ENCODE measurements at places on chromosomes 7 and 10.

- DNase-seq = no peak
Observed at GRCh38 chr10:55410415-55410885, 609.4 kb upstream of the PCDH15 start.

GRCh38 chr7:4074407-4074806, 607.7 kb upstream of the FOXK1 start:
- no peak for DNase-seq

GRCh38 chr7:68971634-68972340, 626.5 kb upstream of the AUTS2 start:
- no peak for DNase-seq

DNA sequence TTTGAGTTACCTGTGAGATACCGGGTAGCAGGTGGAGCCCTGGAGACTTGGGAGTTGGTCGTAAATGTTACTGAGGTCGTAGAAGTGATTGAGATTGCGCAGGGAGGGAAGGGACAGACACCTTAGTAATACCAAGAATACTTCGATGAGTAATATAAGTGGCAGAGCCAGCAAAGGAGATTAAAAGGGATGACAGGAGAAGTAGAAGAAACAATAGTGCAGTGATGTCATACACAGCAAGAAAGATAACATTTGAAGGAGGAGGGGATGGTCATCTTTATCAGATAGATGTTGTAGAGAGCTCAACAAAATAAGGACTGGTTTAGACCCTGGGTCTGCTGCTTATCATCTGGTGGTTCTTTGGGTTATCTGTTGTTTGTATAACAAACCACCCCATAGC, 5.0 kb downstream of the BCCIP start:
- DNase-seq = no peak

- DNase-seq = no peak
Observed at GRCh38 chr10:55550236-55550635, 749.2 kb upstream of the PCDH15 start.

DNA sequence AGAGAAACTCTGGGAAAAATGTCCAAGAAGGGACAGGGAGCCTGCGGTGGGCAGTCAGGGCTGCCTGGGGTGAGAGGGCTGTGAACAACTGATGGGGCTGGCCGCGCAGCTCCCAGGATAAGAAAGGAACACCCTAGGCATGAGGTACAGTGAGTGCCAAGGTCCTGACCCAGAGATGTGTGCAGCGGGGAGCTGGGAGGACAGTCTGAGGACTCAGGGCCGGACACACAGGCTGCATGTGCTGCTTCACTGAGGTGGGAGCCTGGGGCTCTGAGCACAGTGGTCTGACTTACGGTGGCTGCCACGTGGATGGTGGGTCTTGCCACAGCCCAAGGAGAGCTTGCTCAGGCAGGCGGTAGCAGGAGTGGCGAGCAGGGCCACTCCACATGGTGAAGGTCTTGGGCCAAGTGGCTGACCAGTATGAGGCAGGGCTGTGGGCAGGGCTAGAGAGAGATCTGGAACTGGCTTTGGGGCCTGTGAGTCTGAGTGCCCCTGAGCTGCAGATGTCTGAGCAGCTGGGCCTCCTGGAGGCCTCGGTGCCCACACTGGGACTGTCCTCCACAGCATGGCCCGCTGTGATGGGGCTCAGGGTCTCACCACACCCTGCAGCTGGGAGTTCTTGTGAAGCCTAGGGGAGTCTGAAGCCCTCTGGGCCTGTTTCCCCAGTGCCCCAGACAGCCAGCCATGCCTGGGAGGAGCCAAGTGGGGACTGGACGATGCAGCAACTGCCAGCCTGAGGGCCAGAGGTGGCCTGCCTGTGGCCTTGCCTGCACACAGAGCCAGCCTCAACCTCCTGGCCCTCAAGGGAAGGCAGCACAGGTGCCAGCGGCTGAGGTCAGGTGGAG, 60.3 kb downstream of the RASGEF1A start:
- DNase-seq = no peak

DNA sequence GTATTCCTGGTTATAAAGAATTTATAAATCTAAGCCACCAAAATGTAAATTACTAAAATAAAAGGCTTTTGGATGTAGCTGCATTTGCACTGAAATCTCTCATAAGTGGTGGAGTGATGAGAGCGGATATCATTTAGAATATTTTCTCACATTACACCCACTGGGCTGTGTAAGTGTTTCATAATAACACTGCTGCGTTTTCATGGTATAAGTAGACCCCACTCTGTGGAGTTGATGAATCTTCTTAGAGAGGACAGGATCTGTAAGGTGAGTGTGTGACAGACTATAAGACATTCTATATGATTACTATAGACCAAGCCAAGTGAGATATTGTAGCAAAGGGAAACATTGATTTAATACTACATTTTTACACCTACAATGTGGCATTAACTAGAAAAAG, 1024.1 kb upstream of the LRRN3 start:
- DNase-seq = no peak

DNA sequence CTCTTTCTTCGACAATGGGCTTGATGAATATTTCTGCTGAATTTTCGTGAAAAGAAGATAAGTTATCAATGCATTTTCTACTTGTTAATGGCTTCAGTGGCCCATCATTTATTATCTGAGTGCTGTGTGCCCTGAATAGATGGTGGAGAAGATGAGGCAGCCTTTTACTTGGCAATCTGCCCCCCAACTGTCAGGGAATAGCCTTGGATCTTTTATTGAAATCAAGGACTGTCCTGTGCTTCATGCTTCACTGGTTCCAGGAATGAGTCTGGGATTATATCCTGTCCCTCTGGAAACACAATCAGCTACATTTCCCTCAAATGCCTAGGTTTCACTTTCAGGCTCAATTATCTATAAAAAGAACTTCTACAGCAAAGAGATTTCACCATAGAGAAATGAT, 75.9 kb upstream of the NXPH1 start:
- no peak for DNase-seq

GRCh38 chr7:111678986-111679385, 116.7 kb upstream of the IMMP2L start:
- DNase-seq = no peak

DNA sequence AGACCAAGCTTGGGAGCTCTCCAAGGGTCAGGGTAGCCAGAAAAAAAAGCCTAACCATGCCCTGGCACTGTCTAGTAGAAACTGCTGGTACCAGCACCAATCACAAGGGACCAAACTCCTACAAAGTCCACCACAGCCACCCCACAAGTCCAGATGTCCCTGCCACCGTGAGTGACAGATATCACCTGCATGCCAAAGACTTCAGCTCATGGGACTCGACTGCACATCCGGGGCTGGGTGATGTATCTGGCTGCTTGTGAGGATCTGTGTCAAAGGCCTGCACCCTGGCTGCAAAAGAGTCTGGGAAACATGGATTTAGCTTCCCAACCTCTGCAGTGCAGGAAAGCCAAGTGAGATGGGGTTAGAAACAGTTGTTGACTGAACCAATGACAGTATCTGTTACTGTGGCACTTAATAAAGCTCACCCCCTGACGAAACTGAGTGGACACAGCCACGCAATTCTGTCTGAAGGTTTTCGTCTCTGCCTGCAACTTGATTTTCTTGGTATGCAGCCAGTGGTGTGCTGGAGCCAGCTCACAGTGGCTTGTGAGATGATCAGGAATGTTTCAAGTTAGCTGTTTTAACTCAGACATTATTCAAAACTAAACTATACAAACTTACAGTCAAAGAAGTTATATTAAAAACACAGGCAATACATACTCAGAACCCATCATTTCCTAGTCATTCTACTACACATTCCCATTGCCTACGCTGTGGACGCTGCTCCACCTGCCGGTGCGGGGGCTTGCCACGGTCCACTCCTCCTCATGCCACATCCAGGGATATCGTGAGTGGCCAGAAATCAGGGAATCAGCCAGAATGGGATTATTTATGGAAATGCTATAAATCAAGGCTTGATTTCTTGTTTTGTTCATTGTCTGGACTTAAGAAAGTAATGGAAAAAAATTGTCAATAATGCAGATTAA, 9.2 kb downstream of the ZNF488 start:
- DNase-seq = no peak

GRCh38 chr10:69802424-69803161, 887 bp downstream of the COL13A1 start:
- no peak for DNase-seq

DNA sequence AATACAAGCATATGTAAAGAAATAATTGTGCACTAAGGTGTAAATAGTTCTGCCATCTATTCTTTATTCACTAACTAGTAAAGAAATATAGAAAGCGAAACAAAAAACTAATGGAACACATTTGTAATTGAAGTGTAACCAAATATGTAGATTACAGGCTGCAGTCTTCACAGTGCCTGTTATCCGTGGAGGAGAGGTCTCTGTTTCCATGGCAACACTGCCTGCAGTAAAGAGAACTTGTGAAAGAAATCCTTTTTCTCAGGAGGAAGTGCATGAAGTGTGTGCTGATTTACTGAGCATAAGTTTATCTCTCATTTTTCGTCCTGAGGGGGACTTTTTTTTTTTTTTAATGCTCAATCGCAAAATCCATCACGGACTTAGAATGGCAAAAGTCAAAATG, 102.5 kb downstream of the APBB1IP start:
- DNase-seq = no peak

- DNase-seq = no peak
Observed at GRCh38 chr10:62243647-62243997, 25.0 kb downstream of the RTKN2 start.

DNA sequence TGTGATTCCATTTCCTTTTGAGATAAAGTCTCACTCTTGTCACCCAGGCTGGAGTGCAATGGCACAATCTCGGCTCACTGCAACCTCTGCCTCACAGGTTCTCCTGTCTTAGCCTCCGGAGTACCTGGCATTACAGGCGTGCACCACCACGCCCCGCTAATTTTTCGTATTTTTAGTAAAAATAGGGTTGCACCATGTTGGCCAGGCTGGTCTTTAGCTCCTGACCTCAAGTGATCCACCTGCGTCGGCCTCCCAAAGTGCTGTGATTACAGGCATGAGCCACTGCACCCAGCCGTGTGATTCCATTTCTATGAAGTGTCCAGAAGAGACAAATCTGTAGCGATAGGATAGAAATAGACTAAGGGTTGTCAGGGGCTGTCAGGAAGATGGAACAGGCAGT, 60.4 kb downstream of the CLIP2 start:
- no peak for DNase-seq

DNA sequence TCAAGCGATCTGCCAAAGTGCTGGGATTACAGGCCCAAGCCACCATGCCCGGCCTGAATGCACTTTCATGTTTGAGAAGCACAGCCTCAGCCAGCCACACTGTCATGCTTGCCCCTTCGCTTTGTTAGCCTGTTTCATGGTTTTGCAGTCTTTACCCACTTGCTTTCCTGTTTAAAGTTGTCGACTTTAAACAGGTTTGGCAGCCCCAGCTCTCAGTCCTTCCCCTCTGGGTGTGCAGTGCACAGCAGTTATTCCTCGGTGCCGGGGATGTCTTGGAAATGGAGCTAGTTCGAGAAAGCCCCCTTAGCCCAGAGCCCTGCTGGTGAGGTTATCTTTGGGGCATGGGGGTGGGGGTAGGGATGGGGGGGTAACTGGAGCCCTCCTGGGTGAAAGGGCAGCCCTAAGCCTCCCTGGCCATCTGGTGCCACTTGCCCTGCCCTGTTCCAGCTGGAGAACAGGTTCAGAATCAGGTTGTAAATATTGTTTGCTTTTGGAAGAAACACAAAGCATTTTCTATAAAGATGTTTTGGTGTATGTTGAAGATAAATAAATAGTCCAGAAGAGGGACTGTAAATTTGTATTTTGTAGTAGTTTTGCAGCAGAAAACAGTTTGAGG, 14.8 kb downstream of the TSPAN14 start:
- DNase-seq = no peak

DNA sequence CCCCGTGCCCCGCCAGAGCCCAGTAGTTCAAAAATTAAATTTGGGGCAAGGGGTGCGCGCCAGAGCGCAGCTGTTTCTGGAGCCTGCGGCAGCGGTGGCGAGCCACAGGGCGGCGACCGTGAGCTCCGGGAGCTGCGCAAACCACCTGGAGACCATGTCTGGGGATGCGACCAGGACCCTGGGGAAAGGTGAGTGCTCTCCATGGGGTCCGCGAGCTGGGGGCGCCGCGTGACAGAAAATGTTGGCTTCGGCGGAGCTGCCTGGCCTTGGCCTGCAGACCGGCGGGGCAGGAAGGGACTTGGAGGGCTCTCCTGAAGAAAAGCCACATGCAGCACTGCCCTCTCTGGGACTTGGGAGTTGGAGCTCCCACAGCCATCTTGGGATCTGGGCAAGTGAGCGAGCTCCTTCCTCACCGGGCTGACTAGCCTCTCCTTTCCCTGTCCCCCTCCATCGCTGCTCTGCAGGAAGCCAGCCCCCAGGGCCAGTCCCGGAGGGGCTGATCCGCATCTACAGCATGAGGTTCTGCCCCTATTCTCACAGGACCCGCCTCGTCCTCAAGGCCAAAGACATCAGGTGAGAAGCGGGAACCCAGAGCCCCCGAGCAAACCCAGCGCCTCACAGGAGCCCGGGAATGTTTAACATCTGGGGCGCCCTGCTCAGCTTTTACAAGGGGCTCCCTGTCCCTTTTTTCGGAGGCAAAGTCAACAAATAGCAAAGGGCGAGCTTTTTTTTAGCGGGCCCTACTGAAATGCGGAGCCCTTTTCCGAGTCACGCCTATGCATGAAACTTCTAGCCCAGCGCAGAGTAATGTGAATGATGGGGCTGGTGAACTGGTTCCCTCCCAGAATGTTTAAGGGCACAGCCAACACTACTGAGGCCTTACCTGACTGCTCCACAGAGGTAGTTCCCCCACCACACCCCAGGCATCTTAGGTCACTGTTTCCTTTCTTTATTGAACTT, 6.1 kb downstream of the GSTO2 start:
- peak; percentile 61 for DNase-seq

DNA sequence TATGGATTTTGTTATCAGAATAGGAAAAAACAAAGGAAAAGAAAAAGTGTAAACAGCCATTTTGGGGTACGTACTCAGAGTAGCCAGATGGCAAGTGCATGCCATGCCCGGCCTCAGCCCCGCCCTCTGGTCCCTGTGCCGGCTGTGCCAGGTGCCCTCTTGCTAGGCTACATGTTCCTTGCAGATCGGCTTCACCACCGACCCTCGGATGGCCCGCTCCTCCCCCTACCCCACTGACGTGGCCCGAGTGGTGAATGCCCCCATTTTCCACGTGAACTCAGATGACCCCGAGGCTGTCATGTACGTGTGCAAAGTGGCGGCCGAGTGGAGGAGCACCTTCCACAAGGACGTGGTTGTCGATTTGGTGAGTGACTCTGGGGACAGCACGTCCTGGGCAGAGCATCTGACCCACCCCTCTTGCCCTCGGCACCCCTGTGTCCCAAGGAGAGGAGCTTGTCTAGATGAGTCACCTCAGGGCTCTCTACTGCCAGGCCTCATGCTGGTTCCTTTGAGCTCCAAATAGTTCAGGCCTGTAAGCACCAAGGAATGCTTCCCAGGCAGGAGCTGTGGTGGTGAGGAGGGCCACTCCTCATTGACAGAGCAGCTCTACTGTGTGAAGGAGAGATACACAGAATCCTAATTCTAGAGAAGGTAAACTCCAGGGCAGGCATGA, 54.9 kb upstream of the ZMIZ2 start:
- DNase-seq = no peak

GRCh38 chr7:25802057-25802456, 349.9 kb upstream of the NFE2L3 start:
- no peak for DNase-seq

GRCh38 chr10:6115824-6116350, 27.1 kb downstream of the RBM17 start:
- no peak for DNase-seq

GRCh38 chr10:62426086-62426485, 51.9 kb downstream of the ZNF365 start:
- peak; percentile 21 for DNase-seq

- no peak for DNase-seq
Observed at GRCh38 chr10:4470231-4470835, 355.7 kb upstream of the AKR1E2 start.

- DNase-seq = no peak
Observed at GRCh38 chr7:148587076-148587475, 3.5 kb upstream of the C7orf33 start.

- no peak for DNase-seq
Observed at GRCh38 chr10:69576334-69577011, 3.3 kb upstream of the NEUROG3 start.

Data from stimulated activated CD4-positive, alpha-beta T cell treated with anti-CD3 and anti-CD28 coated beads, Interleukin-4, amount 100 ng/mL, for 1 hour (primary cell).